Activated gamma-delta T cell treated with anti-CD3 and anti-CD28 coated beads, Interleukin-2, amount 50 U/mL, for 16 hours (primary cell): ENCODE measurements at places on chromosomes 7 and 10.

DNA sequence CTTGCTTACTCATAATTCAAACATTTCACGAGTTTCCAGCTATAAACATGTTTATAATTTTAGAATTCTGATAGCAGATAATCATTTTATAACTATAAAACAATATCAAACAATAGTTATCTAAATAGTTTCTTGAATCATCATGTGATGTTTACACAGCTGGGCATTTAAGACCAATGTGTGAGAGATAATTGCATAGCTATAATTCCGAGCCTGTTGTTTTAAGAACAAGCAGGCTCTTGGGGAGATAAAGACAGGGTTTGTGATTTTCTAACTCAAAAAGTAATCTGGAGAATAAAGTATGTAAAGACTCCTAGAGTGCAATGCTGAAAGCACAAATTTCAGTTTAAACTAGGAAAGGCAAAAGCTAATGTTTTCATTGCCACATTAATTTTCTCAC is 331.2 kb downstream of the LRRTM3 start:
- no peak for DNase-seq

- no peak for DNase-seq
Observed at GRCh38 chr10:4262870-4263600, 478.0 kb upstream of the KLF6 start.

- peak; percentile 95 for DNase-seq
Observed at GRCh38 chr7:75878769-75879611, at the start of gene RHBDD2. Gene RHBDD2, plus strand, starts transcription at chr7:75879034. Its CDS starts 49 bp downstream, at chr7:75879083.

DNA sequence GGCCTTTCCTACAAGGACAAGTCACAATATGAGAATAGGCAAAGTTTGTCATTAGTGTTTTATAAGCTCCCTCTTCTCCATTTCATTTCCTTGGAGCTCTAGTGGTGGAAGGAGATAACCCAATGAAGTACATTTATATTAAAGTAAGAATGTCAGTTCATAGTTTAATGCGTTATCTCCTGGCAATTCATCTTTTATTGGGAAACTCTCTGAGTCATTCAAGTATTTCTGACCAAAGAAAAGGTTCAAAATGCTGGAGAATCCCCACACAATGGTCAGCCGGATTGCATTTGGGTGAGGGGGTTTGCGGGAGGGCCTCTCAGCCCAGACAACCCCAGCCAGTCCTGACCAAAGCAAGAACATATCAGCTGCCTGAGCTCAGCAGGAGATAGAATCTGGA is 321.5 kb upstream of the NRP1 start:
- DNase-seq = no peak

DNA sequence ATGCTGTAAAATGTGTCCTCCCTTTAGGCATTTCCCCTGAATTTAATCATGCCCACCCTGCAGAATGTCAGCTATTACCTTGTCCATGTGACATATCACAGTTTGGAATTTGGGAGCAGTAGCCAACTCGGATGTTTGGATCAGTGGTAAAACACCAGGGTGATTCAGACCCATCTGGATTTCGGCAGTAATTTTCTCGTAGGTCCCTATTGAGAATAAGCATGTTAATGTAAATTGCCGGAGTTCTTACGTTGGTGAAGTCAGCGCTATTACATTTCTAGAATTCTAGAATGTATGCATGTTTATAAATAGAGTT is 44.1 kb downstream of the HGF start:
- DNase-seq = no peak

GRCh38 chr7:131653418-131654248 is 97.2 kb upstream of the PODXL start:
- DNase-seq = no peak

- no peak for DNase-seq
Observed at GRCh38 chr7:103447073-103447960, 1.3 kb upstream of the SLC26A5 start.

- DNase-seq = no peak
Observed at GRCh38 chr10:84172467-84173356, 889 bp upstream of the GPR15LG start.

GRCh38 chr10:19169041-19169440 is 120.4 kb downstream of the MALRD1 start:
- DNase-seq = no peak

DNA sequence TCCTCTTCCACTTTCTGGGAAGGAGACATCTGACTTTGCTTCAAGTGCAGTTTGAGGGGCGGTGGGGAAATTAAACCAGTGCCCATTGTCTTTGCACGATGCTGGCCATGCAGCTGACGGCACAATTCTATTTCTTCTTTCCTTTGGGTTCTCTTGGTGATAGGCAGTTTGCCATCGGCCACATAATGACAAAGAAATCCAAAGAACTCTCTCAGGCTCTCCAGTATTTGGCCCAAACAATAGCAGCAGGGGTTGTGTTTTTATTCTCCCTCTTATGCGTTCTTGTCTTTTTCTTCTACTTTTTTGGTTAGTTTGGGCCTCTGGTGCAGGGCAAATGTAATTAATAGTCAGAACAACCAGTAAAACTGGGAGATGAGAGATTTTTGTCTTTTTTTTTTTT is 147.0 kb downstream of the EMX2 start:
- no peak for DNase-seq

DNA sequence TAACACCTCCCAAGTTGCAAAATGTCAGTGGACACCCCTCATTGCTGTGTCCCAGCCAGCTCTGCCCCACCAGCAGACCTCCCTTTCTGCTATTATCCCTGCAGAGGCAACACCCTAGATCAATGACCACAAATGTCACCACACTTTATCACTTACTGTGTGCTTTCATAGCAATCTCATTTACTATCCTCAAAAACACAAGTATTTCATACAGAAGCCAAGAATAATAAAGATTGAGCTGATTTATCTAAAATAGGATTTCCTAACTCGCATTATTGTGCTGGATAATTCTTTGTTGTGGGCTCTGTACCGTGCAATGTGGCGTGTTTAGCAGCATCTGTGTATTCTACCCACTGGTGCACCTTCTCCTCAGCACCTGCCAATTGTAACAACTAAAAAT is 13.2 kb upstream of the ABCB5 start:
- no peak for DNase-seq

DNA sequence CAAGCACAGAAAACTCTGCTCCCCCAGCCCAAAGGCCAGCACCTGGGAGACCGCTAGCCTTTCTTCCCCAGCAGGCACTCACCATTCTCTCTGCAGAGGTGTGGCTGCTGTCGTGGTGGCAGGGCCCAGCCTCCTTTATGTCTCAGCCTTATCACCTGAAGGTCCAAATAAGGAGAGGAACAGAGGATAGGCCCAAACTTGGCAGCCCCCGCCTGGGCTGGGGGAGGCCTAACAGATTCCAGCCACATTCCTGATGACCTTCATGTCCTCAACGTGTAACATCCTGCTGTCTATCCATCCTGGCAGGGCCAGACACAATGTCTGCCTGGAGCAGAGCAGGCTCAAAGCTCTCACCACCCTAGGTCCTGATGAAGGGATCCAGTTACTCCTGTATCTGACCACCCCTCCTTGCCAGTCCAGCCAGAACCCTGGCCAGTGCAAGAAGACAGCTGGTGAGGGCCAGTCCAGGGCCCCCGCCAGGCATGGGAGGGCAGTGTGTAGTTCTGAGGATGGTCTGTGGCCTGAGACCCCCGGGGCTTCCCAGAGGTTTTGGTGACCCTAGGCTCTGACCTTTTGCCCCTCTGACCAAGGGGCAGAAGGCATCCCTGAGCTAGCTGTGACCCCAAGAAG is at the start of gene MYL7:
Gene MYL7, minus strand, starts transcription at position 112 of the 630 bp plus-strand sequence. Its CDS starts 27 bp downstream, at position 85.
- no peak for DNase-seq

GRCh38 chr7:77252506-77252905 is 52.9 kb upstream of the FGL2 start:
- no peak for DNase-seq

DNA sequence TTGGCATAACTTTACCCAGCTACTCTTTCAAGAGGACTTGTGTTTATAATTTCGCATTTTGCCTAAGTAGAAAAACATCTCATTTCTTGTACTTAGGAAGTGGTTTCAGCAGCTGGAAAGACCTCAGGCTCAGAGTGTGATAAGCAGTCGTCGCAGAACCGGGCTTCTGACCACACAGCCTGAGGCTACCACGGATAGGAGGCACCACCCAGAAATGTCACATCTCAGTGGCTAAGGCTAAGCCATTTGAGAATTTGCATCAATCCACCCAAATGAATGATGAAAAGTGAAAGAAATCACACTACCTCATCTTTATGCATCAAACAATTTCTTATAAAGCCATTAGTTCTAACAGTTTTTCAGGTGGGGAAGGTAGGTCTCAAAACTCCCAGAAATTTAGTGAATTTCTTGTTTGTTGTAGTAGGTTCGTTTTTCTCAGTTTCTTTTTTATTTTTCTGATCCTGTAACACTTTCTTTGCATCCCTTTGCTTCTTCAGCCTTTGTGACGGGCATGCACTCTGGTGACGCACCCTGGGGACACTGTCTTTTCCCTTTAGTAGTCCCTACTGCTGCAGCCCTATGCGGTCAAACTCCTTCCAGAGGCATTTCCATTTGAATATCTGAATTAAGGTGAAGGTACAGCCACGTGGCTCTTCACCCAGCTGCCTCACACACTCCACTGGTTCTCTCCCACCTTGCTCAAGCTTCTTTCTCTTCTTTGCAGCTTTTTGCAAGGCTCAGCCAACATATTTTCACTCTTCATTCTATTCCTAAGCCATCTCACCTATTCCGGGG is 68.5 kb downstream of the MAP3K8 start:
- DNase-seq = peak; percentile 25

DNA sequence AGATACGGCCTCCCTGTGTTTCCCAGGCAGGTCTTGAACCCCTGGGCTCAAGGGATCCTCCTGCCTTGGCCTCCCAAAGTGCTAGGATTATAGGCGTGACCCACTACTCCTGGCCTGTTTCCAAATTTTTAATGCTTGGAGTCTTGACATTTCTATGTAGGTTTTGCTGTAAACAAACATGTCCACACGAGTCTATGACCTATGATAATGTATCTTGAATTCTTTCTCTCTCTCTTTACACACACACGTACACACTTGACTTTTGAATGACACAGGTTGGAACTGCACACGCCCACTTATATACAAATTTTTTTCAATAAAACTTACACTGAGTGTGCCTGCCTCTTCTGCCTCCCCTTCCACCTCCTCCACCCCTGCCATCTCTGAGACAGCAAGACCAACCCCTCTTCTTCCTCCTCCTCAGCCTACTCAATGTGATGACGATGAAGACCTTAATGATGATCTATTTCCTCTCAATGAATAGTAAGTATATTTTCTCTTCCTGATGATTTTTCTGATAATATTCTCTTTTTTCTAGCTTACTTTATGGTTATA is 44.1 kb upstream of the LAMB1 start:
- no peak for DNase-seq

GRCh38 chr10:3750006-3750816 is 34.8 kb downstream of the KLF6 start:
- DNase-seq = no peak

- no peak for DNase-seq
Observed at GRCh38 chr10:114172216-114172615, 1.8 kb downstream of the CCDC186 start.

- DNase-seq = no peak
Observed at GRCh38 chr10:119608316-119609155, 11.8 kb upstream of the TIAL1 start.

DNA sequence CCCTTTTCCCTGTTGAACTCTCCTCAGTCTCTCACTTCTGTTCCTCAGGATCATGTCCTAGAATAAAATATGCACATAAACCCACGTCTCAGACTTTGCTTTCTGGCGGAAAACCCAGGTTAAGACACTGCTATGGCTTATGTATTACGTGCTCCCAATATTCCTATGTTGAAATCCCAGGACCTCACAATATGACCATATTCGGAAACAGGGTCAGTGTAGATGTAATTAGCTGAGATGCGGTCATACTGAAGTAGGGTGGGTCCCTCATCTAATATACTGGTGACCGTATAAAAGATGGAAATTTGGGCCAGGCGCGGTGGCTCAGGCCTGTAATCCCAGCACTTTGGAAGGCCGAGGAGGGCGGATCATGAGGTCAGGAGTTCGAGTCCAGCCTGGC is 59.9 kb downstream of the KIAA1549 start:
- no peak for DNase-seq

GRCh38 chr10:29761916-29762315 is 127.1 kb upstream of the SVIL start:
- DNase-seq = no peak

DNA sequence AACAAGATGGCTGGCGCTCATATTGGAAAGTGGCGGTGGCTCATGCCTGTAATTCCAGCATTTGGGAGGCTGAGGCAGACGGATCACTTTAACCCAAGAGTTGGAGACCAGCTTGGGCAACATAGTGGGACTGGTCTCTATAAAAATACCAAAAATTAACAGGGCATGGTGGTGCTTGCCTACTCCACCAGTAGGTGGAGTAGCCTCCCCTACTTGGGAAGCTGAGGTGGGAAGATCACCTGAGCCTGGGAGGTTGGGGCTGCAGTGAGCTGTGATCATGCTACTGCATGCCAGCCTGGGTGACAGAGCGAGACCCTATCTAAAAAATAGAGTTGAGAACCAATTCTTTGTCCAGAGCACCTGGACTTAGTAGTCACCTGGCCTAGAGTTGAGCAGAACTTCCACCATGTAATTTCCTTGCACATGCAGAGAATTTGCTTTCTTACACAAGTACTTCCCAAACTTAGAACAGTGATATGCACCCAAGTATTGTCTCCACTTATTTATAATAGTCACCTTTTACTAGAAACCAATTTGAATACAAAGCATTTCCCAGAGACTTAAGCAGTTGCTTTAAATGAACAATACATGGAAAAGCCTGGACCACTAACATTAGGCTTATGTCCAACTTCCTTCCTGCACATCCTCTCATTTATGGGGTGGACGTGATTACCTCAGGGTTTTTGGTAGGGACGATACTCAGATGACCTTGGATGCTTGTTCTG is 15.9 kb downstream of the LAMB4 start:
- DNase-seq = no peak

GRCh38 chr10:112826018-112826697 is 123.9 kb upstream of the TCF7L2 start:
- no peak for DNase-seq

- DNase-seq = no peak
Observed at GRCh38 chr7:121280656-121281055, 48.1 kb upstream of the WNT16 start.

- DNase-seq = no peak
Observed at GRCh38 chr7:16200591-16200990, 220.7 kb downstream of the CRPPA start.

DNA sequence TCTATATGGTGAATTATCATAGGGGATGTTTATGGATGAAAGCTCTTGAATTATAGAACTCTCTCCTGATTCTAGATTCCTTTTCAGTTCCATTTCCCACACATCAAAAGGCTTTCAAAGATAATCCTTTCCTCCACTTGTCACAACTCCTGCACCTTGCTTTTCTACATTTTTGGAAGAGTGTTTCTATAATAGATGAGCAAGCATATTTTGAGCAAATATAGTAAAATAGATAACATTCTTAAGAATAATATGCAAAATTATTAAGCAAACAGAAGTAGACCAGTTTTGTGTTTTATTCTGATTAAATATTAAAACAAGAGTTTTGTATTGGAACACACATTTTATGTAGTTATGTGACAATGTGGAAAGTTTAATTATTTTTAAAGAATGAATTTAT is 340.7 kb downstream of the EXOC4 start:
- DNase-seq = no peak

GRCh38 chr10:123001370-123001769 is 7.2 kb downstream of the IKZF5 start:
- DNase-seq = no peak
